Fibroblast of lung (primary cell): ENCODE measurements at places on chromosomes 13 and 19. TPM values are rescaled to one million over a fixed set of nuclear protein-coding genes. Genes with fewer than 3 reads are reported as not detected.

DNA sequence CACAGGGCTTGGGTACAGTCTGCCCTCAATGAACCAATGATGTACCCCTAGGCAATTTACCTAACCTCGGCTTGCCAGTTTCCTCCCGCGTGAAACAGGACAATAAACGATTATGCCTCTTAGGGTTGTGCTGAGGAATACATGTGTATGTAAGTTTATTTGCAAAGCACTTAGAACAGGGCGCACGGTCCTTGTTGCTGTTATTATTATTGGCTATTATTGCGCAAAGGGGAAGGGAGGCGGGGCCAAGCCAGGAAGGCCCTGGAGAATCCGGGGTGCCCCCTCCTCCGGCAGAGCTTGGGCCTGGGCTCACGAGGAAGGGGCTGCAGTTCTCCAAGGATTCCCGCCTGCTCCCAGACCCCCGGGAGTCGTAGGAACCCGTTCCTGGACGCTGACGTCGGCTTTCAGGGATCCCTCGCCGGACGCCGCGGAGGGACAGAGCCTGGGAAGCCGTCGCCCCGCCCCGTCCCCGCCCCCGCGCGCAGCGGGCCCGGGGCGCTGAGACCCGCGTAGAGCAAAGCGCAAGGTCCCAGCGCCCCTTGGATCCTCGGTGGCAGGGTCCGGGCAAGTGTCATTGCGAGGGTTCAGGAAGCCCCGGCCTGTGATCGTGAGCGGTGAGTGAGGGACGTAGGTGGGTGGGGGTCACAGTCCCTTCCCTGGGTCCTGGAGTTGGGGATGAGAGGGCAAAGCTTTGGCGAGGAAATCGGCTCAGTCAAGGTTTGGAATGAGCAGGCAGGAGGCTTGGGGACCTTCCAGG, at the start of gene TMEM91:
Gene TMEM91 (plus strand): TSS at position 293 of the 757 bp plus-strand sequence. CDS start 1,777 bp downstream, outside the sequence.
- no peaks in the 10 kb centered on the region for H3K36me3 ChIP-seq
- H3K27ac ChIP-seq: no peak within 1 kb of the TSS
- no peaks in the 10 kb centered on the region for H3K27me3 ChIP-seq

- H3K4me1 ChIP-seq: no peaks in the 10 kb centered on the region
- no peaks in the 10 kb centered on the region for H3K27me3 ChIP-seq
- no peak for DNase-seq
- H3K36me3 ChIP-seq: no peaks in the 10 kb centered on the region
These were observed 294.6 kb downstream of the ITGBL1 start for GRCh38 chr13:101747039-101747438.

DNA sequence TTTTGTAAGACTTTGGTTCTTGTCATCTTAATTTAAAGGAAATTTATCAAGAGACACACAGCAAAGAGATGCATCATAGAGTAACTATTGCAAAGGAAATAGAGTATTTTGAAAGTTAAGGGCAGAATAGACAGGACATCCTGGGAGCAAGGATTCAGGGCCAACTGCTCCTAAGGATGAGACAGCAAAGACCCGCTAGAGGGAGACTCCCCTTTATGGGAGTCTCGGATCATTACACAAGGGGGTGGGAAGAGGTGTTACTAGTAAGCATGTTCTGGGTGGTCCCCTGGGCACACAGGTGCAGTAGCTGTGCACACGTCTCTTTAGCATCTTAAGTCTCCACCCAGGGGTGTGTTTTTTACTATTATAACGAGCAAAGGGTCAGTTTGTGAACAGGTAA, 9.6 kb downstream of the ZSCAN5C start:
- no peak for DNase-seq
- H3K27me3 ChIP-seq: no peaks in the 10 kb centered on the region
- H3K36me3 ChIP-seq: no peaks in the 10 kb centered on the region
- no peak overlapping the region for H3K4me3 ChIP-seq

DNA sequence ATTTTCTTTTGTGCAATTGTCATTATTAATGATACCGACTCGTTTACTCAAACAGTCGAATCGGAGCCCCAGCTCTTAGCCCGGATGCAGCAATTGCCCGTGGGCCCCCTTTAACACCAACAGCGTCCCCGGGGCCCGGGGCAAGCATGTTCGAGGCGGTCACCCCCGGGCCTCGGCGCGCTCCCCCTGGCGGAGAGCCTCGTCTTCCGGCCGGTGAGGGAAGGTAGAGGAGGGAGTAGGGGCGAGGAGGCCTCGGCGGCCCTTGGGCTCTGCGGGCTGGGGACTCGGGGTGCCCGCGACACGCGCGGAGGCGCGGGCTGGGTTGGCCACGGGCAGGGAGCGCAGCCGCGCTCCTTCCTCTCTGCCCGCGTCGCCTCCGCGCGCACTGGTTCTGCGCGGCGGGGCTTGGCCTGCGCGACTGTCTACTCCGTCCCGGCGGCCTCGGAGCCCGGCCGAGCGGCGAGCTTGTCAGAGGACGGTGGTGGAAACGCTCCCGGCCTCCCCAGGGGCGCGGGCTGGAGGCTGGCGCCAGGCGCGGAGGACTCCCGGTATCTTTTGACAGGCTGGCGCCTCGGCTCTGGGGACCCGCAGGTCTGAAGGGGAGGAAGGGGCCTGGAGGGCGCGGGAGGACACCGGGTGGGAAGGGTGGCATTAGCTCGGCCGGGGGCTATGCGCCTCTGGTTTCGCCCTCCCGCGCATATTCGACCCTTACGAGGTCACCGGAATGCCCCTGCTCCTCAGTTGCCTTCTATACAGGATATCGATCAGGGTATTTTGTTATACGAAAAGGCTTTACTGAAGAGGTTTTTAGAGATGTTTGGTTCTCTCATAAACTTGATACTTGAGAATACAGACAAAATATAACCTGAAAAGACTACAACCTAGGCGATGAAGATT, 1.5 kb downstream of the BIVM start:
- peak overlapping the region; percentile 83 for H3K4me3 ChIP-seq
- peaks cover 5% of the 10 kb centered on the region for H3K4me1 ChIP-seq
- no peaks in the 10 kb centered on the region for H3K36me3 ChIP-seq
- peak; percentile 78 for DNase-seq
- peak overlapping the region; percentile 78 for H3K27ac ChIP-seq

GRCh38 chr13:113904411-113904810, 40.5 kb upstream of the GAS6 start:
- no peak for DNase-seq
- no peak overlapping the region for H3K4me3 ChIP-seq
- no peaks in the 10 kb centered on the region for H3K27me3 ChIP-seq
- H3K27ac ChIP-seq: no peak overlapping the region
- no peaks in the 10 kb centered on the region for H3K36me3 ChIP-seq

- H3K36me3 ChIP-seq: peaks cover 9% of the 10 kb centered on the region
- H3K27ac ChIP-seq: no peak overlapping the region
- no peak overlapping the region for H3K4me3 ChIP-seq
- H3K27me3 ChIP-seq: no peaks in the 10 kb centered on the region
- DNase-seq: no peak
- peaks cover 5% of the 10 kb centered on the region for H3K4me1 ChIP-seq
These were observed 12.8 kb downstream of the TNFAIP8L1 start for GRCh38 chr19:4652075-4652474.

DNA sequence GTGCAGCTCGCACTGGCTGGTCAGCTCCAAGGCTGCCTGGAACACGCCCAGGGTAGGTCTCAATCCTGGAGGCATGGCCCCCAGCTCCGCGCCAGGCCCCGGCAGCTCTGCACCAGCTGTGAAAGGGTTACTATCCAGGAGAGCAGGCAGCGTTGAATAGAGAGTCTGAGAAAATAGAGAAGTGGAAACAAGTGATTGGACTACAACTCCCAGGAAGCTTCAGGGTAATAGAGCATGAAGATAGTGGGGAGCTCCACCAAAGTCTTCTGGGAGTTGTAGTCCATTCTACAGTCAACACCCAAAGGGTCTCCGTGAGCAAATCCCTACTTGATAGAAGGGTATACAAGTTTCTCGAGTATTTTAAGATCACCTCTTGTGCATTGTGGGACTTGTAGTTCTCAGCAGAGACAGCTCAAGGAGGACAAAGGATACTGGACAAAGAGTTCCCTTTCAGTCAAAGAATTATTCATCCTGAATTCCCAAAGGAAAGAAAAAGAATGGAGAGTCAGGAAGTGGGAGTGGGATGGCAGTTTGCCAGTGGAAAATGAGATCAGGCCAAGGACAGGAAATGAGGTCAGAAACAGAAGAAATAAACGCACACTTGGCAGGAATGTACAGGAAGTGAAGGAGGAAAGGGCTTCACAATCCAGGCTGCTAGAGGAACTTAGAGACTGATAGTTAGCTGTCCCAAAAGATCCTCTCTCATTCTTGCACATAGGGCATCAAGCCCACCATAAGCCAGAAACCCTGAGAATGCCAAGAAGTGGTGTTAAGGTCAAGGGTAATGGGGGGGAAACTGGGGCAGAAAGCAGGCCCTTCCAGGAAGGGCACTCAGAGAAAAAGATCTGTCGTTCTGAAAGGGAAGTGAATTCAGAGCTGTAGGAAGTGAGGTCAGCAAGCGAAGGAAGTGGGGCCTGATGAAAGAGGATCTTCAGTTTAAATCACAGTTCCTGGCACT, 5.5 kb upstream of the MAMSTR start:
- no peaks in the 10 kb centered on the region for H3K36me3 ChIP-seq
- H3K27ac ChIP-seq: peak overlapping the region; percentile 75
- H3K4me3 ChIP-seq: no peak overlapping the region
- H3K27me3 ChIP-seq: no peaks in the 10 kb centered on the region
- peaks cover 2% of the 10 kb centered on the region for H3K4me1 ChIP-seq

DNA sequence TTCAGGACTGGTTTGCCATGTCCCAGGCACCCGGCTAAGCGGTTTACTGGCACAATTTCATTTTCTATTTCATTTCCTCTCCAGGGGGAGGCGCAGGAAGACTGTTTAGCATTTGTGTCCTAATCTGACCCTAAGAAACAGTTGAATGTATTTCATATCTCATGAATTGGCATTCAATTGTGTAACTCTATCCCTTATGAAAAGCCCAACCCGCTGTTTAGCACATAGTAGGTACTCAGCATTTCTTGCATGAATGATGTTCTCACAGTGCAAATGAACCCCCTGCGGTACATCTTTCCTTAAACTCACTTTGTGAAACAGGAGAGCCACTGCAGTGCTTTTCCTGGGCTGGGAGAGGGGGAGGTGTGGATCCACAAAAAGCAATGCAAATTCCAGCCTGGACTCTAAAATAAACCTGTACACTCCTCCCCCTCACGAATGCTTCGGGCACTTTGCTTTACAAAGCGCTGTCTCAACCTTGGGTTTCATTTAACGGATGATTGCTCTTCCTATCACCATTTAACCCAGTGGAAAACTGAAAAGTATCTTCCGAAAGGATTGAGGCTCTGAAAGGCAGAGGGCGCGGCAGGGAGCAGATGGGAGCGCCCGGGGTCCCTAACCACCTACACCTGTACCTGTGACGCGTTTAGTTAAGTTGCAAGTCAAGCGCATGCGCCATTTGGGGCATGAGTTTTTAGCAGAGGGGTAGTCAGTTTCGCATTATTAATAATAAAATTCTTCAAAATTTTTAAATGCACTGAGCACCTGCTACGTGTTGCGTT, 1.2 kb upstream of the EEF2 start:
- peak; percentile 68 for DNase-seq
- no peaks in the 10 kb centered on the region for H3K27me3 ChIP-seq
- peaks cover 28% of the 10 kb centered on the region for H3K36me3 ChIP-seq
- H3K4me3 ChIP-seq: peak overlapping the region; percentile 82

DNA sequence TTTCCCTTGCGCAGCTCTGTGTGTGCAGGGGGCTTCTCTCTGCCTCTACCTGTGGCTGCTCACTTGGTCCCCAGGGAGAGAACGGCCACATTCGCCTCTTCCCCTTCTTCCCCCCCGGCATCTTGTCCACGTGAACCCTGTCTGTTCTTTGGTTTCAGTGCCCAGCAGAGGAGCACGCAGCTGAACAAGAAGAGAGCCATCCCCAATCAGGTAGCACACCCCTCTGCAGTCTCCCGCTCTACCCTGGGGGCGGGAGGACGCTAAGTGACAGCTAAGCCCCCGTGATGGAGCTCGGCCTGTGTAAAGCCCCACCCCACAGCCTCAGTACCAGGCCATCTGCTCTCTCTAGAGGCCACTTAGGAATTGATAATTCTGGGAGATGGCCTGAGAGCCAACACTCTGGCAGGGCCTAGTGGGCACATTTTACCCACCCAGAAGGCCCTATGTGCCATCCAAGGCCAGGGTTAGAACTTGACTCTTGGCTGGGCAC, 30.2 kb downstream of the TMED1 start:
- H3K27me3 ChIP-seq: no peaks in the 10 kb centered on the region
- H3K36me3 ChIP-seq: peaks cover 33% of the 10 kb centered on the region
- no peak for DNase-seq
- no peak overlapping the region for H3K27ac ChIP-seq

DNA sequence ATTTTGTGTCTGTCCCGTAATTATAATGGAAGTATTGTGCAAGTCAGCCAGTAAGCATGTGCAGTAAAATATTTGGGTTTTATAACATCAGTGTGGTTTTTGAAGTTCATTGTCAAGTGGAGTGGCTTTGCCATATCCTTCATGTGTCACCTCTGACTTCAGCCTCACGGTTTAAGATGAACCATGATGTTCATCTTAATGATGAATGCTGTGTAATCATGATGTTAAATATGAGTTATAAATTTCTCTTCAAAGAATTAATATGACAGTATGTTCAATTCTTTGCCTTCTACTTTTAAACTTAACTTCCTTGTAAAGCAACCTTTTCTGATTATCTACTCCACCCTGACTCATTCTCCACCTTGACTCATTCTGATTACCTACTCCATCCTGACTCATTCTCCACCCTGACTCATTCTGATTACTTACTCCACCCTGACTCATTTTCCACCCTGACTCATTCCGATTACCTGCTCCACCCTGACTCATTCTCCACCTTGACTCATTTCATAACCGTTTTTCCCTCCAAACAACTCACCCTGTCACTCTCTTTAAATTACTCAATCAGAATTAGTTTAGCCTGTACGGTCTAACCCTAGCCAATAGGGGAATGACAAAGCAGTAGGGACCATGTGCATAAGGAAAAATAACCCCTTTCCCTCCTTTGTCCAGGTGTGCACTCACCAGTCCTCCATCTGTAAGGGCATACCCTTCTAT, 50.3 kb upstream of the ANKRD10 start:
- H3K4me1 ChIP-seq: no peaks in the 10 kb centered on the region
- no peak overlapping the region for H3K27ac ChIP-seq
- H3K27me3 ChIP-seq: no peaks in the 10 kb centered on the region
- DNase-seq: peak; percentile 83
- no peak overlapping the region for H3K4me3 ChIP-seq

DNA sequence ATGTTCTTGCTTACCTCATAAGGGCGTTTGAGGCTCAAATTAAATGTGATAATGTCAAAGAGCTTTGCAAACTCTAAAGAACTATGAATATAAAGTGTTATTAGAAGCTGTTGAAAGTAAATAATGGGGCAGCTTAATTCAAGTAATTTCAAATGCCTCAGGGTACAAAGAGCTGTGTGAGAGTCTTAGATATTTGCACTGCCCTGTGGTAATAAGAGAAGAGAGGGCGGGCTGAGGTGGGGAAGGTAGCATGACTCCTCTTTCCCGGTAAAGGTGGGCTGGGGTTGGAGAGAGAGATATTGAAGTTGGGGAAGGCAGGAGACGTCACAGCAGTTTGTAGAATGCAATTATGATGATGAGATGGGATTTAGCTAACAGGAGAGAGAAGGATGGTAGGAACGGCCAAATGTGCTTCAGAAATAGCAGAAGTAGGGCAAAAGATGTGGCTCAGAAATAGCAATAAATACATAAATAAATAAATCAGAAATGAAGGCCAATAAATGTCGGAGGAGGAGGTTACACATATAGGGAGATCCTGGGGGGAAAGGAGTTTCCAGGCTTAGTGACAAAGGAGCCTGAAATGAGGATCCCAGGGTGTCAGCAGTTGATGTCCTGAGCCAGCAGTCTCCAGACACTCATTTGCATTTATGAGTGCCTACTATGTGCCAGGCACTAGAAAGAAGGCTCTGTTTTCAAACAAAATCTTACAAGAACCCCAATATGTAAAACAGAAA, 35.7 kb upstream of the RCBTB2 start:
- no peaks in the 10 kb centered on the region for H3K27me3 ChIP-seq
- H3K4me1 ChIP-seq: peaks cover 3% of the 10 kb centered on the region
- no peak overlapping the region for H3K27ac ChIP-seq
- H3K36me3 ChIP-seq: no peaks in the 10 kb centered on the region

PSG6 gene
- total RNA-seq: 0.17 TPM in 1 of 2 replicates, not detected in the other

TMEM86B gene
- 1.3 TPM in 2 replicates for total RNA-seq
